ENCODE measurements at places on chromosomes 12 and 14.

GRCh38 chr12:37543966-37544668 lies 772.5 kb upstream of the ALG10B start:
- no peak for DNase-seq

DNA sequence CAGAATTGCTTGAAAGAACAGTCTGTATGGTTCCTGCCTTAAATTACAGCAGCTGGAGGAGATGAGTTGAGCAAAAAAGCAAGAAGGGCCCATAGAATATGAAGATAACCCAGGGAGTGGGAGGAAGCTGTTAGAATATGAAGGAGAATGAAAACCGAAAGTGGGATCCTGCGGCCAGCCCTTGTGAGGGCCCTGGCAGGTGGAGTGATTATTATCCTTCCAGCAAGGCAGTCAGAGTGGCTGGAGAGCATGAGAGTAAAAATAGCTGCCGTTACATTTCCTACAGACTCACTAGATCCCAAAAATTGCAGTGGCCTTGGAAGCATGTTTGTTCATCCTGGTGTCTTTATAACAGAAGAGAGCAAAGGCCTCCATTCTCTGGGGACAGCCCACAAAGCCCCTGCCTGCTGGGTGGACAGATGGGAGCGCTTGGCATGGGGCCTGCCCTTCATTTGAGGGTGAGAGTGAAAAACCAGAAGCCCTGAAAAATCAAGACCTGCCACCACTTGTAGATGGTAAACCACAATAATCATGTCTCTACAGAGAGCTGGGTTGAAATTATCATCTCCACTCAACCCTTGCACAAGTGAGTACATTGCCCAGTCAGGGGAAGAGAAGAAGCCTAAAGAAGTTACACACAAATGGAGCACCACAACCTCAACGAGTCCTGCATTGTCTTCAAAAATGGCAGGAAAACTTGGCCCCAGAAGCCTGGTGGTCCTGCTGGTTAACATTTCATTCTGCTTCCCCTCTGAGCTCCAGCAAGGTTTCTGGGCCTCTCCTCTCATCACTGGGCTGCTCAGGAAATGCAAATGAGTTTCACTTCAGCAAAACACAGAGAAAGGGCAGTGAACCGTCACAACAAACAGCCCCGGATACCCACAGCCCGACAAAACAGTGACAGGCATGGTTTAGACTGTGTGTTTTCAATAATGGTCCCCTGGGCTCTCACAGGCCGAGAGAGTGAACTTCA lies 20.5 kb downstream of the ZDHHC22 start:
- DNase-seq, result no peak

DNA sequence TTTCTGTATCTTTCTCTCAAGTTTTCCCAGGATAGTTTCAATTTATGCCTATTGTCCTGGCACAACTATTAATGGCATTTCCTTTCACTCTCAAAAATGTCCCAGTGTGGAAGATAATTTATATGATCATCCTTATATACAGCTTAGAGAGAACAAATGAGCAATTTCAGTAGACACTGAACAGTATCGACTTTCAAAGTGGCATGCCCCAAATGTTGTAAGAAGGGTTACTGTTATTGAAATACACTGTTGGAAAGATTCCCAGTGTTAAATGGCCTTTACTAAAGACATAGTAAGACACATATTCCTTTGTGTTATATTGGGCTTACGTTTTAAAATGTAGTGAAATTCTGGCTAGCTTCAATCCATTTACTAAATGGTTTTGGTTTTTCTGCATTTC lies 202.3 kb upstream of the CDKN3 start:
- no peak for DNase-seq

DNA sequence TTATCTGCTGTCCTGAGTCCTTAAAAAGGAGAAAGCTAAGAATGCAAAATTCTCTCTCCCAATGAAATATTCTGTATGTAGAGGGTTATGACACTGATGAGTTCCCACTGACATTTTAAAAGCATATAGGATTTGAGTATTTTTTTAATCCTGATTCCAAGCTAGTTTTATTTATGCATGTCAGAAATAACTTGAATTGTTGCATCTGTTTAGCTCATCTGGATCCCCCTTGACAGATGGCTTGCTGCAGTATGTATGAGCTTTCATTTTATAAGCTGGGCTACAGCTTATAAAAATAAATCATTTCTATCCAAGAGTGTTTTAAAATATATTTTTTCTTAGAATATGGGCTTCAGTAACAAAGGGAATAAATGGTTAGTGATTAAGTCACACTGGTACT lies 495.3 kb downstream of the NELL2 start:
- no peak for DNase-seq

DNA sequence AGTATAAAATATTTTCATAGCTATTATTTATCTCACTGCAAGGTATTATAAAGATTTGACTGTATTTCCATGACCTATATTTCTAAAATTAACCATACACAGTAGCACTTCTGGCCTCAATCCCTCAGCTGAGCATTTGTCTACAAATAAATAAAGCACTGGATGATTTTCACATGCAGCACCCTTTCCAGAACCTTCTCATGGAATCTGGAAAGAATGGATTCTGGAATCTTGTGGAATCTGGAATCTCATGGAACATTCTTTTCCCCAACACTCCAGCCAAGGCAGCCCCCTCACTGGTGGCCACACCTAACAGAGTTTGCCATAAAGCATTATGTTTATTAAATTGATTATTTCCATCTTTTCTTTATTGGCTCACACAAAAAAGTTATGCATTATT lies 199.2 kb downstream of the MSRB3 start:
- DNase-seq, result no peak

GRCh38 chr12:46872135-46872534 lies 46.3 kb upstream of the SLC38A4 start:
- DNase-seq, result no peak

- DNase-seq, result no peak
These were observed 431.9 kb downstream of the BCL11B start for GRCh38 chr14:98840091-98840490.

DNA sequence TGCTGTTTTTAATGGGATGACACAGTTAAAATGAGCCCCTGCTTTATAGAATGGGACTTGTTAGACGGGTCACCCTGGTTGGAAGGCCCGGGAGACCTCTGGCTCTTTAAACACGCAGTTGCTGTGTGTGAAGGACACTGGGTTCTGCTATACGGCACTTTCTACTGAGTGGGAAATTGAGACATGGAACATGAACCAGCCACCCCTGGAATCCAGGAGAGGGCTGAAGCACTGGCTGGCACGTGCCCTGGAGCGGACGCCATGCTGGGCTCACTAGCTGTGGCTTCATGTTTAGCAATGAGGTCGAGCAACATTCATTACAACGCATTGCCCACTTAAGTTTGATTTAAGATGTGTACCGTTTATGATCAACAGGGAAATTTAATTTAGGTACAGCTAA lies 23.9 kb downstream of the CACNA1C start:
- DNase-seq, result no peak

DNA sequence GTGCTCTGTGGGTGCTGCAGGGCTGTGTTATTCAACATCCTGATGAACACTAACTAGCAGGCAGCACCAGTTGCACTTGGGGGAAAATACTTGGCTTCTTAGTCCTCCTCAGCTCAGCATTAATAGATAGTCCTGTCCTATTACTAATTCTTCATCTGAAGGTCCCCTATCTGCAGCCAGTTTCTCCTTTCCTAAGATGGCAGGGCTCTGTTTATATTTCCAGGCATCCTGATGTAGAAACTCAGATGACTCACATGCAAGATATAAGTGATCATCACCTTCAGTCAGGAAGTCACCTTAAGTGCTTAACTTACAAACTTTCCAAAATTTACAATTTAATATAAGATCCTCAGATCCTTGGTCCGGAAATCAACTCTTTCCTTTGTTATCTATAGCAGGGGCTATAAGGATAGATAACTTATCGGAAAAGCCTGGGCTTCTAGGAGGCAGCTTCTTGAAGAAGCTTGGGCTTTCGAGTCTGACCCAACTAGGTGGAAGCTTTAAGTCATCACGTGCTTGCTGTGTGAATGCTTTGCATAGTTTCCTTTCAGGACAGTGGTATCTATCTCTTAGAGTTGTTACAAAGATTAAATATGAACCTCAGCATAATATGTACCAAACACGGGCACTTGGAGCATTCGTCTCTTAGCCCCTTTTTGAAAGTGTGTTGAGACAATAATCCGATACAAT lies 181.0 kb upstream of the GRIP1 start:
- DNase-seq, result no peak

DNA sequence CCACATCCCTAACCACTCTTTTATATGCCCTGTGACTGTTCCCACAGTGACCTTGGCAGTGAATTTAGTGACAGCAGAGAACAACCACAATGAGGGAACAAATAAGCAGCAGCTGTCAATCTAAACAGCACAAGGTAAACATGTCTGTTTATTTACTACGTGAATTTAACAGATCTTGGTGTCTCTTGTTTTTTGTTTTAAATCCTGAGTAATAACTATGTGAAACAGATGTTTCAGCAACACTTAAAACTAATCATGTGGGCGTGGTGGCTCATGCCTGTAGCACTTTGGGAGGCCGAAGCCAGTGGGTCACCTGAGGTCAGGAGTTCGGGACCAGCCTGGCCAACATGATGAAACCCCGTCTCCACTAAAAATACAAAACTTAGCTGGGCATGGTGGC lies 17.0 kb upstream of the CFAP54 start:
- no peak for DNase-seq

DNA sequence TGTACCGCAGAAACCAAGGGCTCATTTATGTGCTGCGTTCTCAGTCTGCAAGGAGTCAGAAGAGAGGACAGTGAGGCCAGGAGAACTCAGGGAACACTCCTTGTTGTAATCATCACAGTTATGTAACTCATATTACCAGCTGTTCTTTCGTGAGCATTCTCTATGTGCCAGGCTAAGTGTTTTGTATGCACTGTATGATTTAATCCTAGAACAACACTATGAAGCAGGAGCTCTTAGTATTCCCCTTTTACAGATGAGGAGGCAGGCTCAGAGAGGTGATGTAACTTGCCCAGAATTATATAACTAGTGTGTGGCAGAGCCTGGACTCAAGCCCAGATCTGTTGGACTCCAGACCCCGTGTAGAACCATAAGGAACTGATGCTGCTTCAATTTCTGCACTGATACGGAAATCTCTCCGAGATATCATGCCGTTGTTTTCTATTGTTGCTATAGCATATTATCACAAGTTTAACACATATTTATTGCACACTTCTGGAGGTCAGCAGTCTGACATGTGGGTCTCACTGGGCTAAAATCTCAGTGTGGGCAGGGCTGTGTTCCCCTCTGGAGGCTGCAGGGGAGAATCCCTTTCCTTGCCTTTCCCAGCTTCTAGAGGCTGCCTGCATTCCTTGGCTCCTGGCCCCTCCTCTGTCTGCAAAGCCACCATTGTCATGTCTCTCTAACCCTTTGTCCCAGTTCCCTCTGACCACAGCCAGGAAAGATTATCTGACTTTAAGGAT lies 16.3 kb upstream of the CD9 start:
- DNase-seq, result no peak

DNA sequence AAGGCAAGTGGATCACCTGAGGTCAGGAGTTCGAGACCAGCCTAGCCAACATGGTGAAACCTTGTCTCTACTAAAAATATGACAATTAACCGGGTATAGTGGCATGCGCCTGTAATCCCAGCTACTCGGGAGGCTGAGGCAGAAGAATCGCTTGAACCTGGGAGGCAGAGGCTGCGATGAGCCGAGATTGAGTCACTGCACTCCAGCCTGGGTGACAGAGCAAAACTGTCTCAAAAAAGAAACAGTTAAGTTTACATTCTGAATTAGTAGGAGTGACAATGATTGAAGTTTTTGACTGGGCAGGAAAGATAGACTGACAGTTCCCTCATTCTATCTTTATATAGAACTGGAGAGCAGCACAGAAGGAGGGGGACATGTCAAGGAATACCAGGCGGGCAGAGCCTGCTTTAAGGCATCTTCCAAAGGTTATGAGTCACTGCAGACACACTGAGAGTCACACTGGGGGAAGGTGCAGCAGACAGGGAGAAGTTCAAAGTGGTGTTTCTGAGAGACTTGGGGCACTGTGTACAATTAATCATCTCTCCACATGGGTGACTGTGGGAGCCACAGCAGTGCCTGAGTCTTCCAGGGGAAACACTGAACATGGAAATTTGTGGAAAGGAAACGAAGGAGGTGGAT lies 42.8 kb upstream of the RNASE3 start:
- DNase-seq, result no peak

DNA sequence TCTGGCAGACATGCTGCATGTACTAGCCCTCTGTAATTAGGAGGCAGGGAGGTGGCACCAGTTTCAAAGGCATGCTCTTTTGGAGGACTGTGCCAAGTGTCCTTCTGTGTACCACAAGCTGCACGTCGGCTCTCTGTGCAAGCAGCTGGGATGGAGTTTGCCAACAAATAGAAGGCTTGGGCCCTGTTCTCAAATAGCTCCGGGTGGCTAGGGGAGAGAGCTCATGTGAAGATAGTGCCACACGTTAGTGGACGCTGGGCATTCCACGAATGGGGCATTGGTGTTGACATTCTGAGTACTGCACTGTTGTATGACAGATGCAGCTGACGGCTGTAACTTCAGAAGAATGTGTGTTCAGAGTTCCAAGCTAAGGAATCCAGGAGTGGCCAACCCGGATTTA lies 4.4 kb downstream of the AACS start:
- no peak for DNase-seq

DNA sequence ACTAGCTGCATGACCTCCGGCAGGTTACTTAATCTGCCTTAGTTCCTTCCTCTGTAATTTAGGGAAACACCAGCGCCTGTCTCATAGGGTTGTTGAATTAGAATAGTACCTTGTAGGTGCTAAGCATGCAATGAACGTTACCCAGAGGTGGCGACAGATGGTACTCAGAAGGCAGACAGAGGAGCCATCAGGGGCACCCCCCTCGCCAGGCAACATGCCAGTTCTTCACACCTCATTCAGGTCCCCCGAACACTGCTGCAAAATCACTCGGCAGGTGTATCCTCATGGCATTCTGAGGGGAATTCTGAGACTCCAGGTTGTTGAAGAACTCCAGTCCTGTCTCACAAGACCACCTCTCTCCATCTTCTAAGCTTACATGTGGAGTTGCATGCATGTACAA lies 10.1 kb downstream of the ISM2 start:
- no peak for DNase-seq

GRCh38 chr14:24612196-24612595 lies 2.7 kb upstream of the GZMH start:
- no peak for DNase-seq

GRCh38 chr14:23579739-23580138 lies 1.1 kb upstream of the JPH4 start:
- DNase-seq, result no peak

DNA sequence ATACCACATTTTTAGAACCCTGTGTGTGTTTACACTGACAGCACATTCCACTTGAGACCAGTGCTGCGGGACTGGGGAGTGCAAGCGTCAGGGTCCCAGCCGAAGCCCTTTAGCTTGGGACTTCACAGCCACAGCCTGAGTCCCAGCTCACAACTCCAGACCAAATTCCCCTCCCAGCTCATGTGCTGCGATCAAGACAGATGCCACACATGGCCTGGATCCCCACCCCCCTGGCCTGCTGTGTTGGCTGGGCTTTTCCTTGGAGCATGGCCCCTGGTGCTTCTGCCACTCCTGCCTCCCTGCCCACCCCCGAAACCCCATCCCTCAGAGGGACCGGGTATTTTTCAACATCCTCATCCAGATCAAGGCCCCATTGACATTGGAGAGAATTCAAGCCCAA lies 63.7 kb downstream of the WDR20 start:
- no peak for DNase-seq

Data from HL-60 (cell line).